ENCODE measurements at places on chromosomes 4 and X.

DNA sequence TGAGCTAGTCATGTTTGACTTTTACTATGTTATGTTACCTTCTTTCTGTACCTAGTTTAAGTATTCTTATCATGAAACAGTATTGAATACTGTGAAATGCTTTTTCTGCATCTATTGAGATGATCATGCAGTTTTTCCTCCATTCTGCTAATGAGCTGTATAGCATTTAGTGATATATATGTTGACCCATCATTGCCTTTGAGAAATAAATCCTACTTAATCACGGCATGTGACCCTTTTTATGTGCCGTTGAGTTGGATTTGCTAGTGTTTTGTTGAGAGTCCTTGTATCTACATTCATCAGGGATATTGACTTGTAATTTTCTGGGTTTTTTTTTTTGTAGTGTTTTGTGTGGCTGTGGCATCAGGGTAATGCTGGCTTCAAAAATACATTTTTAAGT is 537.7 kb upstream of the AADAT start:
- DNase-seq = no peak

DNA sequence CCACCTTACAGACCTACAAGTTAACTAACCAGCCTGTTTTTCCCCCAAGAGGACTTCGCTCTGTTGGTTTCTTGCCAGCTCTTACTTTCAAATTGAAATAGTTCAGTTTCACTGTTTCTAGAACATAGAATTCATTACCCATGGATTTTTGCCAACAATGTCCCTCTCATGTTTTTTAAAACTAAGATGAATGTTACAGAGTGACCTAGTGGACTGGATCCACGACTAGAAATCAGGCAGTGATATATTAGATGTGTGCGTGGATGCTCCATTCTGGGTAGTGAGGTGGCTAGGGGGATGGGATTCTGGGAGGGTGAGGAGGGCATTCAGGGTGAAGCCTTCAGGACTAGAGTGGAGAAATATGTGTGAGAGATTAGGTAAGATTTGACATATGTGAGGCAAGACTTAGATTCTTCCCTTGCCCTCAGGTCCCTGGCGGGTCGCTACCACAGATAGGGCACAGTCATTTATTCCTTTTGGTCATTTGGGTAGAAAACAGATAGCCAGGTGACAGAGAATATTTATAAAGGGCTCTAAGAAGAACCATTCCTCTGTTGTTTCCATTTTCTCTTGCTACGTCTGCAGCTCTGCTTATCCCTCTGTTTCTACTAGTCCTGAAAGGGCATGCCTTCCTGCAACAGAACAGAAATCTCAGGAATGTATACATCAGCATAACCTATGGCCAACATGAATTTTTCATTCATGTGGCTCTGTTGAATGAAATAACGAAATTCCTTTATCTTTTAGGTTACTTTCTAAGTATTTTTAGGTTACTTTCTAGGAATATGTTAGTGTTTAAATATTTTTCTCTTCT is 15.4 kb upstream of the JADE1 start:
- DNase-seq = peak; percentile 24

DNA sequence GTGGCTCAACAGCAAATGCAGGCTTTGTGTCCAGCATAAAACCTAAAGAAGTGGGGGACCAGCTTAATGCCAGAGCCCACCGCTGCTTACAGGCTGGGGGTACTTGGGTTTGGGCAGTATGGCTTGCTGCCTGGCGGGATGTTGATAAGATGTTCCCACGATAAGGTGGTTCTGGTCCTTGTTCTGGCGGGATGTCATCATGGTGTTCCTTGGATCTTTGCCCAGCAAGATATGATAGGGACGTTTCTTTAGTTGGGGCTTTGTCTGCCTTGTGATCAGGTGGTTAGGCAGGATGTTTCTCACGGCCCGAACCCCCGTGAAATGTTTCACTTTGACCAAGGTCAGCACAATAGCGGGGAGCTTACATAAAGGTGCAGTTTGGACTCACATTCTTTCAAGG is 35.3 kb downstream of the PNPLA4 start:
- no peak for DNase-seq

- DNase-seq = no peak
Measured at GRCh38 chr4:124210746-124211145, 501.8 kb downstream of the ANKRD50 start.

Measured in NB4 (cell line).